T follicular helper cell (primary cell): ENCODE measurements at places on chromosomes 7 and 10.

- DNase-seq, result no peak
Observed at GRCh38 chr10:113179265-113179664, 229.2 kb downstream of the TCF7L2 start.

DNA sequence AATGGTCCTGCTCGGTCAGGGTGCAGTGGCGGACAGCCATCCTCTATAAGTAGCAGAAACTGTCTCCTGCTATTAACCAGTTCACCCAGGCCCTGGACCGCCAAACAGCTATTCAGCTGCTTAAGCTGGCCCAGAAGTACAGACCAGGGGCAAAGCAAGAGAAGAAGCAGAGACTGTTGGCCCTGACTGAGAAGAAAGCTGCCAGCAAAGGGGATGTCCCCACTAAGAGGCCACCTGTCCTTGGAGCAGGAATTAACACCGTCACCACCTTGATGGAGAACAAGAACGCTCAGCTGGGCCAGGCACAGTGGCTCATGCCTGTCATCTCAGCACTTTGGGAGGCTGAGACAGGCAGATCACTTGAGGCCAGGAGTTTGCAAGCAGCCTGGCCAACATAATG, 5.6 kb upstream of the NSUN5 start:
- DNase-seq, result no peak

GRCh38 chr7:45688382-45688781, 114.2 kb downstream of the ADCY1 start:
- no peak for DNase-seq

DNA sequence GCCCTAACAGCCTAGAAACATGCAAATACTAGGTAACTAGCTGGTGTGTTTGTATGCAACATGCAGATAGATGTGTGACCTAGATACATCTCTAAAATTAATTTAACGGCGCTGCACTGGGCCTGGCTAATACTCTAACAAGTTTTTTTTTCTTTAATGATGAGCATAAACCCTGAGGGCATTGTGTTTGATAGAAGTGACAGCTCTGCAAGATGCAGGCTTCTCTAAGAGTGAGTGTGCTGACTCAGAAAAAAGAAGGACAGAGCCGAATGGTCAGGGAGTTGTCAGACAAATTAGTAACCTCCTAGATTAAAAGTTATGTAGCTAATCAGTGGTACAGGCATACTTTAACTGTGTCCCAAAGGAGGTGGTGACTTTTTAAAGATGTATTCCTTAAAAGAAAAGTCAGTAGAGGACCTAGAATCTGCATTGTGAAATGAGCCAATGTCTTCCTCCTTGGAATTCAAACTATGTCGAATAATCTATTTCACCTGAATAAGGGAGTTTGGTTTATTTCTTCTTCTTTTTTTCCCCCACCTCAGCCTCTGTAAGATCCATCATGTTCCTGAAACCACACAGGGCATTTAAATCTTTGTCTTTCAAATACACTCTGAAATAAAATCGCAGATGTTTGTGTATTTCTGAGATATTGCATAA, 315.1 kb downstream of the GFRA1 start:
- no peak for DNase-seq
